T-helper 2 cell treated with Interferon-gamma antibody and Interleukin-4, amounts not matched to agents 5 μg/mL and 100 μg/mL, for 36 hours (primary cell): ENCODE measurements at places on chromosomes 1 and 21.

DNA sequence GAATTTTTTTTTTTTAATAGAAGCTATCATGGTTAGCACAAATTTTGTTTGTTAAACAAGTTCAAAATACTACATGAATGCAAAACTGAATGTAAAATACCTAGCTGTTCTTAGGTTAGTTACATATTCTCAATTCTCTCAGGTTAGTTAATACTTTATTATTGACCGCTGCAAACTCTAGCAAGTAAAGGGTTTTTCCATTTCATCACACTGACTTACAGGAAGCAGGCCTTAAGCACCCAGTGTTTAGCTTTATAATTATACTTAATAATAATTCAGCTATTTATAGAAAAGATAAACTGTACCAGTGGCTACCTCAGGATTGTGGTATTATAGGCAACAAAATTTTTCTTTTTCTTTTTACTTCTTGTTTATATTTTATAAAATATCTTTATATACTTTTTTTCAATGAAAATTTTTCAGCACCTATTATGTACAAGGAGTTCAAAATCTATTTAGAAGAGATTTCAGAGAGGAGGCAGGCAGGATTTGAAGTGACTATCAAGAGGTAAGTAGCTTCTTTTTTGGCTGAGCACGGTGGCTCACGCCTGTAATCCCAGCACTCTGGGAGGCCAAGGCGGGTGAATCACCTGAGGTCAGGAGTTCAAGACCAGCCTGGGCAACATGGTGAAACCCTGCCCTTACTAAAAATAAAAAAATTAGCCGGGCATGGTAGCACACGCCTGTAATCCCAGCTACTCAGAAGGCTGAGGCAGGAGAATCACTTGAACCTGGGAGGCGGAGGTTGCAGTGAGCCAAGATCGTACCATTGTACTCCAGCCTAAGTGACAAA lies 17.9 kb downstream of the PLPP3 start:
- no peak for DNase-seq

DNA sequence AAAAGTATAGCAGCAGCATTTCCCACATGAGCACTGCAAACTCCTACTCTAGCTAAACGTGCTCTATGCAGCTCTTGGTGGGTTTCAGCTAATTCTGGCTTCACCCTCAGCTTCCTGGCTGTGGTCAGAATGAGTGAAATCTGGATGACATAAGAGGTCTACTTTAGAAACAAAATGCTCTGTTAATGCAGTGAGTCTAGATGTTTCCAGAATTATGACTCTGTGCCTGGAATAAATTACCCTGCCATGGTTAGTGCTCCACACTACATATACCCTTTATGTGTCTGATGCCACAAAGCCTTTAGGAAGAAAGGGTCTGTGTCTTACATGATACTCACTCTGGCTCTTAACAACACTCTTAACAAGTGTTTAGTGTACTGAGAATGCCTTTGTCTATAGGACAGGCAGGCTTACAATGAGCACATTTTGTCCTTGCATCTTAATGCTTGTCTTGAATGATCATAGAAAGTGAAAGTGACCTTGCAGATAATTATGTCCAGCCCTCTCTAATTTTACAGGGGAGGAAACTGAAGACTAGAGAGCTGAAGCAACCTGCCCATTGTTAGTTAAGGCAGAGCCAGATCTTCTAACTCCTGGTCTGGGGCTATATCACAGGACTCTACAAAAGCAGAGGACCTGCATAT lies 9.2 kb downstream of the S100A10 start:
- DNase-seq, result peak; percentile 70

DNA sequence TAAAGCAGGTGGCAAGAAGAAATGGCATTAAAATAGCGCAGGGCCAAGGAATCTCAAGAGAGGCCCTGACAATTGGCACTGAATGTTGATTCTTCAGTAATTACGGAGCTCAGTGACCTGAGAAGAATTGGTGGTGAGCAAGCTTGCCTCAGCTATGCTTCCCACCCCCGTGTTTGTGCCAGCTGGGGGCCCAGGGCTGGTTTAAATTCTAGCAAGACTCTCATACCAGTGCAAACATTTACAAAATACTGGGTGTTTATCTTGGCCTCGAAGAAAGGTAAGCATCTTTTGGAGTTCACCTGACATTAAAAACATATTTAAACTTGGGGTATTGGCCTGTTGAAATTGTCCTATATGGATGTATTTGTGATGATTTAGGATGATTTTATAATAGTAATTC lies 296.7 kb upstream of the USP25 start:
- no peak for DNase-seq

DNA sequence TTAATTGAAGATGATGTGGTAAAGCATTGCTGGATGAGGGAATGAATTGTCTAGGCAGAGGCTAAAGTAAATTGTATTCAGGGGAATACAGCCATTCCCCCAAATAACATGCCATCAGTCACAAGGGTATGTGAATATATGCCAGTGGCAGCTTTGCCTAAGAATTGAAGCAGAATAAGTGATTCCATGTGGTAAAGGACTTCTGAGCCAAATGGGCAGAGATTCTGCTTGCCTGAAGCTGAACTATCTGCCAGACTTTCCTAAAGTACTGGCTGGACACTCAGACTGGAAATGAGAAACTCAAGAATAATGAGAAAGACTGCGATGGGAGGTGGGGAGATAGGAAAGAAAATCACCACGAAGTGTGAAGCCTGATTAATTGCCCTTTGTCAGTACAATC lies 2.4 kb downstream of the LIX1L start:
- no peak for DNase-seq

DNA sequence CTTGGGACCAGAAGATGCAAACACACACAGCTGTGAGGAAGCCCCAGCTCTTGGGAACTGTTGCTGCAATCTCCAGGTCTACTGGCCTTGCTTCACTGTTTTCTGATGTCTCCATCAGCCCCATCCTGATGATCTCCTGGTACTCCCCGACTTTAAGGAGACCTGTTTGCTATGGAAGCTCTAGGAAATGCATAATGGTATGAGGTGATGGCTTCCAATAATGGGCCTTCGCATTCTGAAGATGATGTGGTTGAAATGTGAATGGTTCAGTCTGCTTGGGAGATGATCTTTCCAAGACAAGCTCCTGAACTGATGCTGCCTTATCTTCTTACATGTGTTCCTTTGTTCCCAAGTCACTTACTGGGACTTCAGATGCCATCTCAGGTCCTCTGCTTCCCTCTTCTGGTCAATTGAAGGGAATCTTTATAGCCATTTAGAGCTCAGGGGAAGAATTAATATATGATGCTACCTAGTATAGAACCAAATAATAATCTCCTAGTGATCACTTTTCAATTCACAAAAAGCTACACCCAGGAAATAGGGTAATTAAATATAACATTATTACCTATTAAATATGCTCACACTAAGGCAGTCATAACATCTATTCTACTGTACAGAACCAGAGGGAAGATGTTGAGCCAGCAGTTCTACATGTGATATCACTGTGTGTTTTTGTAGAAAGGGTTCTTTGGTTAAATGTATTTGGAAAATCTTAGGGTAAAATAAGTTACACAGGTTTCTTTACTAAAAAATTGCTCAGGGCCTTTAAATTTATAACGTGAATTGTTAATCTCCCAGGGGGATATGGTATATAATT lies 73.9 kb upstream of the VTCN1 start:
- DNase-seq, result no peak

DNA sequence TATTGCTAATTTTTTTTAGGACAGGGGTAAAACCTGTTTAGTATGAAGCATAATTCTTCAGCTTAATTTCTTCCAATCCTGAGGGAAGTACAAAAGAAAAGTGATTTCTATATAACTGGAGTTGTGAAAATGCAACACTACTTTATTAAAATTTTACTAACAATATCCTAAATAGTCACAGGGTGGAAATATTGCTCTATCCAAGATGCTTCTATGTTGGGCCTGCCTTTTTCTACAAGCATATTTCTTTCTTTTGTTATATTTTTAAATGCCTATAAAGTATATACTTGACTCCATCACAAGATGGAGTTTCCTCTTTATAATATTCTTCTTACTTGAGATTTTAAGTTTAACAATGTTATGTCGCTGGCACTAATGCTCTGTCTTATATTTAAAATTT lies 37.9 kb downstream of the DTL start:
- no peak for DNase-seq

DNA sequence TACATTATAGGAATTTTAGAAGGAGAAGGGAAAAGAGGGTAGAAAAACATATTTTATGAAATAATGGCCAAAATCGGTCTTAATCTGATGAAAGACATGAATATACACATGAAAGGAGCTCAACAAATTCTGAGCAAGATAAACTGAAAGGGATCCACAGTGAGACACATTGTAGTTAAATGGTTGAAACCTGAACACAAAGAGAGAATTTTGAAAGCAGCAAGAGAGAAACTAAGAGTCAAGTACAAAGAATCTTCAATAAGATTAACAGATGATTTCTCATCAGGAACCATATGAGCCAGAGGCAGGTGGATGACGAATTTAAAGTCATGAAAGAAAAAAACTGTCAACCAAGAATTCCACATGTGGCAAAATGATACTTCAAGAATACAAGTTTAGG lies 15.8 kb upstream of the MTR start:
- DNase-seq, result no peak

GRCh38 chr1:167247754-167248153 lies 27.1 kb downstream of the POU2F1 start:
- DNase-seq, result no peak

- no peak for DNase-seq
Measured at GRCh38 chr1:197912739-197913494, 4.3 kb upstream of the LHX9 start.

GRCh38 chr1:41277371-41277975 lies 35.4 kb upstream of the SCMH1 start:
- DNase-seq, result no peak

- DNase-seq, result no peak
Measured at GRCh38 chr21:28944296-28944695, 48.4 kb downstream of the LTN1 start.

- no peak for DNase-seq
Measured at GRCh38 chr1:4837752-4838151, 183.3 kb downstream of the AJAP1 start.

- no peak for DNase-seq
Measured at GRCh38 chr1:1537626-1538250, 2.7 kb downstream of the TMEM240 start.

GRCh38 chr21:44449473-44450363 lies 5.6 kb upstream of the LRRC3 start:
- DNase-seq, result no peak

GRCh38 chr1:235006816-235007215 lies 121.8 kb downstream of the TOMM20 start:
- DNase-seq, result no peak

GRCh38 chr1:168264296-168264695 lies 16.4 kb upstream of the TBX19 start:
- no peak for DNase-seq

- no peak for DNase-seq
Measured at GRCh38 chr1:111142356-111142975, 2.4 kb downstream of the CEPT1 start.

GRCh38 chr1:60068393-60069045 lies 5.1 kb downstream of the C1orf87 start:
- DNase-seq, result no peak

DNA sequence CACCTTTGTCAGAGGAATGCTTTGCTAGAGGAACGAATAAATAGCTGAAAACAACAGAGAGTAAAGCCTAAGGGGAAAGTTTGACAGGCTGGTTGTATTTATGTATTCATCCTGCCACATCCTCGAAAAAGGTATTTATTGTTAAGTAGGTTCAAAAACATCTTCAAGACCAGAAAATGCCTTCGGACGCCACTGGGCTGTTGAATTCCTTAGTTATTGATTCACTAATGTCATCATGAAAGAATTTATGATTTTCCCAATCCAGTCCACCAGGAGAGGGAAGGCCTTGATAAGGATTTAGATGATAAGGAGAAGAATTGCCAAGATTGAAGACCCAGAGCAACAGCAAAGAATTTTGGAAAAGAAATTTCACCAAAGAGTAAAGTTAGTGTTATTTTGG lies 35.2 kb upstream of the MAB21L3 start:
- no peak for DNase-seq

DNA sequence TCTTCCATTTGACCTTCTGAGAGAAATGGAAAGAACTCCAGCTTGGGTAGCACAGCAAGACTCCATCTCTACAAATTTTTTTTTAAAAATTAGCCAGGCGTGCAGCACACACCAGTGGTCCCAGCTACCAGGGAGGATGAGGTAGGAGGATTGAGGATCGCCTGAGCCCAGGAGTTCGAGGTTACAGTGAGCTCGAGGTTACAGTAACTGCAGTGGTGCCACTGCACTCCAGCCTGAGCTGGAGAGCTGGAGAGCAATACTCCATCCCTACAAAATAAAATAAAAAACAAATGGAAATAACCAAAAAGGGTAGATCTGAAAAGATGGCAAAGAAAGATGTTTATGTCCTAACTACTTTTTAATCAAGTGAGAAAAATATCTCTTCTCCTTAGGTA lies 14.5 kb downstream of the POGZ start:
- no peak for DNase-seq

GRCh38 chr1:76901158-76901767 lies 34.0 kb downstream of the ST6GALNAC5 start:
- DNase-seq, result peak; percentile 10

- DNase-seq, result no peak
Measured at GRCh38 chr1:166692346-166692745, 146.9 kb upstream of the POGK start.

GRCh38 chr1:24713176-24713575 lies 32.1 kb upstream of the CLIC4 start:
- DNase-seq, result no peak

DNA sequence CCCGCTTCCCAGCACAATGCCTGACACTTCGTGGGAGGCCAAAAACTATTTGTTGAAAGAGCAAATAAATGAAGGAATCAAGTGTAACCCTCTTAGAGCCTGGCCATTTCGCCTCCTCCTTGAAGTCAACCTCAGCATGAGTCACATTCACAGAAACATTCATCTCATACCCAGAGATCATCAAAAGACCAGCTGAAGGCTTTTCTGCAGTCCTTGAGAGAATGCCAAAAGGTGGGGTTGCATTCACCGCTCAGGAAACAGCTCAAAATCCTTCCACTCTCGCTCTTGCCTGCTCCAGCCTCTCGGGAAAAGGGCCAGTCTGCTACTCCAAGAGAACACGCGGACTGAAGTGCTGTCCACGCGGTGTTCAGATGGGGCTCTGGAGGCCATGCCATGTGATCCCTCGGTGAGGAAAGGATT lies 90.0 kb downstream of the VWA5B1 start:
- DNase-seq, result no peak
